NCI-H526 (cell line): ENCODE measurements at places on chromosomes 7 and 10.

- no peak for DNase-seq
Observed at GRCh38 chr7:31190906-31191305, 138.8 kb downstream of the ADCYAP1R1 start.

DNA sequence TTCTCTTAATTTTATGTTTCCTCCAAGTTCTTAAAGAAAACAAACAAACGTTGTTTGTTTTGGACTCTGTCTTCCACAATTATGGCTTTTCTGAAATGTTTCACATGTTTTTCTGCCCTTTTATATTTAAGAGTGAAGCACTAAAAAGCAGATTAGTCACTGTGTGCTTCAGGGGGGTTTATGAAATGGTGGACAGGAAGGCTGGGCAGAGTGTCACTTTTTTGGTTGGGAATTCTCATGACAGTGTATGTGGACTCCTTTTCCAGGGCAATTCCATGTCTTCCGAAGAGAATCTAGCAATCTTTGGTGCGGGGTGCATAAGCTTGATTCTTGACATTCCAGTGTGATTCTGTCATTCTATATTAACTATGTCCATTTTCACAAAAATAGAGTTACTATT is 669.4 kb downstream of the PARD3 start:
- DNase-seq, result no peak

DNA sequence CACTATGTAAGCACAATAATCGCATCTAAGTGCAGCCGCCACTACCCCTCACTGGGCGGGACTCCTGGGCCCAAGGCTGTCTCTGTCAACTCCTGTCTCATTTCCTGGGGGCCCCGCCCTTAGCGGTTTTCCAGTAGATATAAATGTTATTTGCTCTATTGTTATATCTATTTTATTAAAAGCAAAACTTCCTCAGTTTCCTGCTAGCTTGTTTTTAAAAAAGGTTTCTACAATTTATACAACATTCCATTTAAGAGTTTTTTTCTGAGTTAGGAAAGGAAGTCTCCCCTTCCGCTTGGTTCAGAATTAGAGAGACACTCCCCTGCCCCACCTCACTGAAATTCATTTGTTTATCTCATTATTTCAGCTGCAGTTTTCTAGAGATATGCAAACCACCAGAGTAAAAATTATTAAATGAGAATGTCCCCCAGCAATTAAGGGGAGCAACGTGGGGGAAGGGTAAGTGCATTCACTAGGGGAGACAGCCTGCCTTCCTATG is 82.7 kb downstream of the RAMP3 start:
- DNase-seq, result no peak

DNA sequence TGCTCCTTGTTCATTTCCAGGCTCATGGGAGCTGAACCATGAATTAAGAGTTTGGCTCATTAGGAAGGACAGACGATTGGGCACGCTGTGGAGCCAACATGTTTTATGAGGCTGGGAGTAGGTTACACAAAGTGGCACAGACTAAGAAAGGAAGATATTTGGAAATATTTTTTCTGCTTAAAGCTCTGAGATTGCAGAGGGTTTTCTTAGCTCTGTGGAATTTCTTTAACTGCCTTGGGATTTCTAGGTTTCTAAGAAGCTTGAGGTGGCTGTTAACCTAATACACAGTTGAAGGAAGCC is 344.6 kb downstream of the RNLS start:
- DNase-seq, result no peak

DNA sequence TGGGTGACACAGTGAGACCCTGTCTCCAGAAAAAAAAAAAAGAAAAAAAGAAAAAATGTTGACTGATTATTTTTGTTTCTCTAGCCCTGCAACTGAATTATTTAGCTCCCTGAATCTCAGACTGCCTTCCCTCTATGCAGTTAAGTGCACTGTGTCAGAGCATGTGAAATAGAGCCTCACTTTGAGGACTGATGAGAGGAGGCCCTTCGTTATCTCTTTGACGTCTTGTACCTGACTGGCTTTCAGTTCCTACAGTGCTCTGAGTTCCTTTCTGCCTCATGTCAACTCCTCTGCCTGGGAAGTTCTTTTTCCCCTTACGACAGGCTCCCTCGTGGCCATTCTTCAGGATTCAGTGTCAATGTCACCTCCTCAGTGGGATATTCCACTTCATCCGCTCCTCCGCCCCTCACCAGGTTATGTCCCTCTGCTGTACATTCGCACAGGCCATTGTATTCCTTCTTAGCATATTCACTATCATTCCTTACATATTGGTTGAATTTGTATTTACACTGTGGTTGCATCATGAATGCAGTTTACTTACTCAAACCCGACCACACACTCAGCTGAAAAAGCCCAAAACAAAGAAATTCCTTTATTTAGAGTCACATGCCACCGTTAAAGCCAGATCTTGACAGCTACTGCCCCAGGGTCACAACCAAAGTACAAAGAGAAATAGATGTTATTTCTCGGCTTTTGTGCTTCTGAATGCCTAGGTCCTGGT is 18.1 kb upstream of the CAMK2G start:
- DNase-seq, result no peak

DNA sequence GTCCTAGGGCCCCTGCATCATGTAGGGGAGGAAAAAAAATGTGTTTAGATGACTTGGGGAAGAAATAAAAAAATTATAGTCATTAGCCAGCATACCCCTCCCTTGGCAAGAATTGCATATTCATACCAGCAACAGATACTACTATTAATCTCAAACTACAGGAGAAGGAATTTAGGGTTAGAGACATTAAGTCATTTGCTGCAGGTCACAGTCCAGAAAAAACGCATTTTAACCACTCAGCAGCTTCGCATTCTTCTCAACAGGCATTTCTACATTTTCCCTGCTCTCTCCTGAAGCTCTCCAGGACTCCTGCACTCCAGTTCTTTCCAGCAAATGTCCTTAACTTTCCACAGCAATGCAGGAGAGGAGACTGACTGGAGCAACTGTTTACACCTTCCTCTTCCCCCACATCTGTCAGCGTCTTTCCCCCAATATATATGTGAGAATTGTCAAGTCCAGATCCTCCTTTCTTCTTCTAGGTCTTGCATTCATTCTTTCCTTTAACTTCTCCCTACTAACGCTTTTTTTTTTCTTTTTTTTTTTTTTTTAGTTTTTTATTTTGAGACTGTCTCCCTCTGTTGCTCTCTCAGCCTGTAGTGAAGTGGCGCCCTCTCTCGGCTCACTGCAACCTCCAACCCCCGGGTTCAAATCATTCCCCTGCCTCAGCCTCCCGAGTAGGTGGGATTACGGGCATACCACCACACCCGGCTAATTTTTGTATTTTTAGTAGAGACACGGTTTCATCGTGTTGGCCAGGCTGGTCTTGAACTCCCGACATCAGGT is 35.6 kb downstream of the PRPS1L1 start:
- peak; percentile 18 for DNase-seq

DNA sequence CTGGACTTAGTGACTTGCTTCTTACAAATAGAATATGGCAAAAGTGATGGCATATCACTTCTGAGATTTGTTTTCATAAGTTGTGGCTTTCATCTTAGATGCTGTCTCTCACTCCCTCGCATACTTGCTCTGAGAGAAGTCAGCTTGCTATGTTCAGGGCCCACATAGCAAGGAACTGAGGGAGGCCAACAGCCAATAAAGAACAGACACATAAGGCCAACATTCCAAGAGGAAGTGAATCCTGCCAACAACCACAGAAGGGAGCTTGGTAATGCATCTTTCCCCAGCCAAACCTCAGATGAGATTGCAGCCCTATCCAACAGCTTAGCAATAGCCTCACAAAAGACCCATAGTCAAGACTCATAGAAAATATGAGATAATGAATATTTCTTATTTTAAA is 39.2 kb upstream of the DMTF1 start:
- no peak for DNase-seq

GRCh38 chr7:157475601-157476000 is 138.8 kb downstream of the DNAJB6 start:
- no peak for DNase-seq

- no peak for DNase-seq
Observed at GRCh38 chr7:70005891-70006260, 407.6 kb downstream of the AUTS2 start.

- DNase-seq, result no peak
Observed at GRCh38 chr10:43979551-43979950, 330.9 kb upstream of the ZNF32 start.

- DNase-seq, result no peak
Observed at GRCh38 chr10:48305905-48306264, 592 bp upstream of the MAPK8 start.

DNA sequence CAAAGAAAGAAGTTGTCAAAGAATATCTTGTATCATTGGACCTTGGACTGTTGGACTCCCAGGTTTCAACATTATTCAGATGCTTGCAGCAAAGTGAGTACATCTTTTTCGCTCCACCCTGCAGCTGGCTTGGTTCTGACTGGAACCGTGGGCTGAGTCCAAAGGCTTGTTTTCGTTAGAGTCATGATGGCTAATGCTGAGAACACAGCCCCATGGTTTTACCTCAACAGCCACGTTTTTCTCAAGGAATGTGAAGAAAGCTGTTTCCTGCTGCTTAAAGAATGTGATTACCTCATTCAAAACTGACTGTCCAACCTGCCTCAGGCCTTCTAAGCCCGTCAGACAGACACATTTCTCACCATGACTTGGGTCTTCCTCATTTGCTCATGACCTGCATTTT is 69.5 kb downstream of the STEAP1B start:
- no peak for DNase-seq

DNA sequence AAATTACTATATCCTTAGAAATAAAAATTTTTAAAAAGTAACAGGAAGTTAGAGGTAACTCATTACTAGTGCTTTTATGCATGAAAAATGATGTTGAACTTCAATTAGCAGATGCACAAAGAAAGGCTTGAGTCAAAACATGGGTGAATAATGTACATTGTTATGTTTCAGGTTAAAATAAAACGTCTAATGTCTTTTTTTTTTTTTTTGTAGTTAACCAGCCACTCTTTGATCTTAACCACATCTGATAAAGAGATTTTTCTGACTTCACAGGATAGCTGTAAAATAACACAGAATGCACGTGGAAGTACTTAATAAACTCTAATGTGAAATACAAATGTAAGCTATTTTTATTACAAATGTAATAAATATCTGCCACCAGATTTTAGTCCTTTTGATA is 61.7 kb downstream of the GSAP start:
- DNase-seq, result no peak

DNA sequence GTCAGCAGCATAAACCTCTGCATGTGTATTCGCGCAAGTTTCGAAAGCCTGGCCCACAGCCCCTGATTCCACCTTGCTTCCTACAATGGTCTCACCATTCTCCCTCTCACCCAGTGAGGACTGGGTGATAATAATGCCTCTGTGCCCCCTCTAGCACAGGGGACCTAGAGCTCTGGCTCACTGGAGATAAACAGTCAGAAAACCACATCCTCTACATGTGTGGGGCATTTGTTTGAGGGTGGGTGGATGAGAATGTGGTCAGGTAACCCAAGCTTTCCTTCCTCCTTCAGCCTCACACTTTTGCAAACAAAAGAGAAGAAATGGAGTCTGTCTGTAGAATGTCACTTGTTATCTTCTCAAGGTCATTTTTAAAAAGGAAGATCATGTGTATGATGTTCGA is 373.5 kb downstream of the KCNMA1 start:
- no peak for DNase-seq

- DNase-seq, result no peak
Observed at GRCh38 chr10:122348935-122349361, 25.6 kb upstream of the PLEKHA1 start.

- DNase-seq, result no peak
Observed at GRCh38 chr7:135884495-135885232, 92.5 kb downstream of the MTPN start.

- no peak for DNase-seq
Observed at GRCh38 chr10:47036771-47037170, 125.5 kb downstream of the PTPN20 start.

GRCh38 chr10:14025283-14026189 is 305.2 kb downstream of the FRMD4A start:
- DNase-seq, result no peak

GRCh38 chr7:54783952-54784351 is 24.9 kb upstream of the SEC61G start:
- no peak for DNase-seq
